SJSA1 (cell line): ENCODE measurements at places on chromosomes 16 and 17.

DNA sequence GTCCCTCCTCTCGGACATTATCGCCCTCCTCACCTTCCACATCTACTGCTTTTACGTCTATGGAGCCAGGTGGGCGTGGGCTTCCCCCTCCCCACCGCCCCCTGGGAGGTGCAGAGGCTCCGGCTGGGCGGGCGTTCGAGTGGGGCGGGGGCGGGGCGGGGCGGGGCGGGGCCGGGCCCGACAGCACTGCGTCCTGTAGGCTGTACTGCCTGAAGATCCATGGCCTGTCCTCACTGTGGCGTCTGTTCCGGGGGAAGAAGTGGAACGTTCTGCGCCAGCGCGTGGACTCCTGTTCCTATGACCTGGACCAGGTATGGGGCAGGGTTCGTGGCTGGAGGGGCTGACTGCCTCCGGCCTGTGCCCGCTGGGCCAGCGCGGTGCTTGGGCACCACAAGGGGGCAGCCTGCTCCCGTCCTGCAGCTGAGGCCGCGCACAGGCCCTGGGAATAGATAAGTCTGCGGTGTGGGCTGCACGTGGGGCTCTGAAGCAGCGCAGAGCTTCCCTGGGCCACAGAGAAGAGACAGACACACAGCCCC lies 9.2 kb downstream of the PIGQ start:
- no peak for DNase-seq

DNA sequence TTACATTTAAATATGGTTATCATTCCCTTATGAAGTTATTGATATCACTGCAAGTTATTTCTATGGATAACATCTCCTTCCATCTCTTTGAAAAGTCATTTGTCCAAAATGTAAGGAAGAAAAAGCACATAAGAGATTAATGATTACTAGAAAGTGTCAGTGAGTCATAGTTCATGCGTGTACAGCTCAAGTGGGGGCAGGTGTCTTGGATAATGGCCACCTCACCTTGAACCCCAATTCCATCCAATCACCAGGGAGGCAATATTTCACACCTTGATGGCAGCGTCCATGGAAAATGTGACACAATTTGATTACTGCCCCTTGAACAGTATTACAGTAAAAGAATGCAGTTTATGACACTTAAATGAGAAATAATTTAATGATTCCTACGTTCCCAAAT lies 358.3 kb upstream of the SOX9 start:
- DNase-seq, result no peak

GRCh38 chr16:2148714-2149629 lies 547 bp downstream of the RAB26 start:
- DNase-seq, result no peak

DNA sequence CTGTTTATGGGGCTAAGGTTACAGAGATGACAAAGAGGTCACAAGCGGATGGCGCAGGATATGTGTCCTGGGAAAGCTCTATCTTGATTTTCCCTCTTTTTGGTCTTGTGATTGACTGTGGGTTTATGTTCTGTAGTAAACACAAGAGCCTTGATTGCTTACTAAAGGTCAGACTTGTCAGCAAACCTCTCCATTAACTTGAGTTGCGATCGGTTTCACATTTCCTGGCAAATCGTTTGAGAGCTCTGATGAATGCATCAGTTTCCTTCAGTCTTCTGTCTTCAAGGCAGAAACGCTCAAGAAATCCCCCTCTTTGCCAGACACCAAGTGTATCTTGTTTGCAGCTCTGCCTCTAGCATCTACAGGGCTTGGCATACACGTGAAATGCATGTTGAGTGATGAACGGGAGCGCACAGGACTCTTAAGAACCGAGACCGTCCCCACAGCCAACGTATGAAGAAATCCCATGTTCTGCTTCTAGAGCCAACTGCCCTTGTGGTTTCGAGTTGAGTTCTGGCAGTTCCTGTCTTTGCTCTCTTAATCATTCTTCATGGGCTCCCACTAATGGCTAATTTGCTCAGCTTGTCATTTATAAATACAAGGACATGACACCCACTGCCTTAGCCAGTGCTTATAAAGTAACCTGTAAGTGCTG lies 143.3 kb downstream of the PITPNC1 start:
- DNase-seq, result no peak

DNA sequence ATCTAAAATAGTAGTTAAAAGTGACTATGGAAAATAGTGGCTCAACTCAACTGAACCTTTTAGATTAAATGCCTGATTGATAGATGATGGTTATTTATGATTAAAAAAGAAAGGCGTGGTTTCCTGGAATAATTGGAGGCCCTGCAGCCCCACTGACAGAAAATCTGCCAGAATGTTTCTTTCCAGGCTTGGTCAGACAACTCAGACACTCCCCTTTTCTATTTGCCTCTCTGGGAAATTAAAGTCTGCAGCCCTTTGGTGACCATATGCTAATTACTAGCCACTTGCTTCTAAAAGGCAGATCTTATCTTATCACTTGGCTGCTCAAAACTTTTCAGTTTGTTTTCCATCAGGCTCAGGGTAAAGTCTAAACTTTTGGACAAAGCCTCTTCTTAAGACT lies 506.0 kb downstream of the TMEM114 start:
- no peak for DNase-seq

DNA sequence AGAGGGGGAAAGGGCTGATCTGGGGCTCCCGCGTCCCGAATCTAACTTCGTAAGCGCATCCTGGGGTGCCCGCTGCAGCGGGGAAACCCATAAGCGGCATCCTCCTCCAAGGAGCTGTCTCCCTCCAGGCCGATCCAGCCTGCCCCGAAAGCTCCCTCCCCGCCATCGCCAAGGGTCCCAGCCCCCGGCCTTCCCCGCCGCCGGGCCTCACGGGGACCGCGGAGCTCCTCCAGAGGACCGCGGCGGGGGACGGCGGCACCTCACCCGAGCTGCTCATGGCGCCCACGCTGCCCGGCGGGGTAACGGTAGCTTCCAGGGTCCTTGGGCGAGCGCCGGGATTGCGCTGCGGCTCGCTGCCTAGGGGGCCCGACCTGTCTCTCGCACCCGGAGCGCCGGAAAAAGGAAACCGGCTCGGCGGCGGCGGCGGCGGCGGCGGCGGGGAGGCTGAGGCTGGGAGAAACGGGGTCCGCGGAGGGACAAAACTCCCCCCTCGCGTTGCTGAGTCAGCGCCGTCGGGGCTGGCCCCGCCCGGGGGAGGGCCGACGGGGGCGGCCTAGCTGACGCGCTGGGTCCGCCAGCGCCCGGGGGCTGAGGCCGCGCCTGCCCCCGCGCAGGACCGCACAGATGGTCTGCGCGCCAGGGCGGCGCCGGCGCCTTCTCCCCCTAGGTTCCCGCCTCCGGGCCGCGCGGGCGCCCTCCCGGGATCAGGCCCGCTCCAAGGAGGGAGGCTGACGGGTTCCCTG lies at the start of gene BLMH:
Gene BLMH, minus strand, starts transcription at position 402 of the 743 bp plus-strand sequence. Its CDS starts 125 bp downstream, at position 277.
- DNase-seq, result peak; percentile 89

- peak; percentile 46 for DNase-seq
Measured at GRCh38 chr16:3825103-3825502, 55.4 kb downstream of the CREBBP start.

DNA sequence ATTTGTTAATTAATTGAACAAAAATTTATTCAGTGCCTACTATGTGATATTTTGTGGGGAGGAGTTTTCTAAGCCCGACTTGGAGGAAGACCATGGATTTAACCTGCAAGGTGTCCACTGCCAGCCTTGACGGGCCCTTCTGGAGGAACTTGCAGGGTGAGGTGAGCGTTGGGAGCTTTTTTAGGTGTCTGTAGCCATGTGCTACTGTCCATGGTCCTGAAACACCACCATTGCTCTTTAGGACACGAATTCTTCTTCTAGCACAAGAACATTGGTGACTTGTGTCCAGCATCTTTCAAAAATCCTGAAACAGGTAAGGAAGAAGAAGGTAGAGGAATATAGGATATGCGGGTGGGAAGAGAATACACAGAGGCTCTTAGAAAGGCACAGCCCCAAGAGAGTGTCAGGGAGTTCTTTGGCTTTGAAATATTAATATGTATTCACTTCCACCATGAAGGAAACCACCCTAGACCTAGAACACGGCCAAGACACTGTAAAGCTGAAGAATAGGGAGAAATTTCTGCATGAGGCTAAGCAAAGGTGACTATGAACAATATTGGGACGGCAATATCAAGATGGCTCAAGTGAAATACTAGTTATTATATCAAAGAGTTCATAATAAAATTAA lies 27.9 kb upstream of the OR4D1 start:
- no peak for DNase-seq

DNA sequence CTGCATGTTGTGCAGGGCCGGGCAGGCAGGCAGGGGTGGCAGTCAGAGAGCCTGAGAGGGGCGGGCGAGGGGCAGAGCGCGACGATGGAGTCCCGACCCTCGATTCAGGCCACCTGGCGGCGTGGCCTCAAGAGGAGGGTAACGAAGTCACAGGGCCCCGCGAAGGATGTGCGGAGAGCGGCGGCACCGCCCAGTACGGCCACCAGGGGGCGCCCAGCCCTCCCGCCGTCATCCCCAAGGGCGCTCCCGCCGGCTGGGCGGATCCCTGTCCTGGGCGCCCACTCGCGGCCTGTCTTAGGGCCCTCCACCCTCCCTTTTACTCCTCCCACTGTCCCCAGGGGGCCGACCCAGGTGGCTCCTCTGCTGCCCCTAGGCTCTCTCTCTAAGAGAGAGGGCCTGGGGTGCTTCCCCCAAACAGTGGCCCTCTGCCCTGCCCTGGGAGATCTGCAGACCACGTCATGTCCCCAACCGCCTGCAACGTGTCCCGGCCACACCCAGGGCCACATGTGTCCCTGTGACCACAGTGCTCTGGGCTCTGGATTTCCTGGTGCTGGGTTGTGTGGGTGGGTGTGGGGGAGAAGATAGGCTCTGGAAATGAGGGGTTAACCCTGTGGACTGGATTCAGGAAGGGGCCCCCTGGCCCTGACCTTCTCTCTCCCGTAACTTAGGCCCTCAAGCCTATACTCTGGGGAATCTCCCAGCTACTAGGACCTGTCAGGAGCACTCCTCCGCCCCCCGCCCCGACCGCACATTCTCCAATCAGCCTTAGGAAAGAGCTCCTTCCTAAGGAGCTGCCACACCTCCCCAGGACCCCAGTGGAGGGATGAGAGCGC lies 5.9 kb downstream of the DPEP2 start:
- DNase-seq, result peak; percentile 80

GRCh38 chr17:7627250-7628121 lies at the start of gene SAT2:
Gene SAT2, minus strand, starts transcription at chr17:7627821. Its CDS starts 186 bp downstream, at chr17:7627635.
- peak; percentile 94 for DNase-seq

DNA sequence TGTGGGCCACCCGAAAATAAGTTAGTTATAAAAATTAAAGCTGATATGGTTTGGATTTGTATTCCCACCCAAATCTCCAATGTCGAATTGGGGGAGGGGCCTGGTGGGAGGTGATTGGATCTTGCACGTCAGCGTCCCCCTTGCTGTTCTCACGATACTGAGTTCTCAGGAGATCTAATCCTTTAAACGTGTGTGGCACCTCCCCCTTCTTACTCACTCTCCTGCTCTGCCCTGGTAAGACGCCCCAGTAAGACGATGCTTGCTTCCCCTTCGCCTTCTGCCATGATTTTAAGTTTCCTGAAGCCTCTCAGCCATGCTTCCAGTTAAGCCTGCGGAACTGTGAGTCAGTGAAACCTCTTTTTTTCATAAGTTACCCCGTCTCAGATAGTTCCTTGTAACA lies 35.4 kb downstream of the SYCE1L start:
- peak; percentile 25 for DNase-seq

- peak; percentile 68 for DNase-seq
Measured at GRCh38 chr17:75854101-75854748, 910 bp downstream of the WBP2 start.

DNA sequence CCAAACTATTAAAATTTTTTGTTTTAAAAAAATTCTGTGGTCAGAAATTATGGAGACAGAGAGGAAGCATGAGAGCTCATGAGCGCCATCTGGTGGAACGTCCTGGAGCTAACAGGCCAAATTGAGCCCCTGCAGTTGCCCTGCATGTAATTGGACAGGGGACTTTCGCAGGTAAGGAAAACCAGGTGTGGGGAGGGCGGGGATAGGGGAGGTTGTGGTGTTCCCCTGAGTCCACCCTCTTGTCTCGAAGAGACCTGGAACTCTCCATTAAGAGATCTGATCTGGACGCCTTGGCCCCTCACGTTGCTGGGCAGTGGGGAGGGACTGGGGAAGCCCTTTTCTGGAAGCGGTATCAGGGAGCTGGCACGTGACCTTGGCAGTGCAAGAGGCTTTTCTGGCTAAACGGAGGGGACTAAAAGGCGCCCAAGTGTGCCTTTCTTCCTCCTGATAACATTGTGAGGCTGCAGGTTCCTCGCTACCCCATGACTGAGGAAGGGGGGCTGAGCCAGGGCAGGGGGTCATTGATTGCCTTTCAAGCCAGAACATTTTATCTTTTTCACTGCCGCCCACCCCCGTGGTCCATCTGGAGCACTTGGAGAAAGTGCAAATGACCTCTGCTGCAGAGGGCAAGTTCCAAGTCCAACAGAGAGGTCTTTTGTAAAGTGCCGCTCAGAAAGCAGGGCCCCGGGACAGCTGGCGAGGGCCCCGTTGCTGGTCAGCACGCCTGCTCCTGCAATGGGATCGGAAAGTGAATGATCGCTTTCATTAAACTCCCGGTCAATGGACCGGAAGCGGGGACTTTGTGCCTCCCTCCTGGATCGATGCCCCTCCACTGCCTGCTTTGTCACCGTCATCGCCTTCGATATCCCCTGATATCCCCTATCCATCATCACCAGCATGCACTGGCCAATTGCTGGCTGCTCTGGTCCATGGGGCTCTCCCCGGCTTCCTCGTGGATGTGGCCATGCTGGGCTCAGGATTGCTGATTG lies 18.4 kb downstream of the PDILT start:
- DNase-seq, result peak; percentile 28
